ENCODE measurements at places on chromosomes 3 and 15.

- H3K36me3 ChIP-seq = no peaks in the 10 kb centered on the region
- no peak overlapping the region for H3K27ac ChIP-seq
- H3K27me3 ChIP-seq = no peaks in the 10 kb centered on the region
- no peaks in the 10 kb centered on the region for H3K4me1 ChIP-seq
These were observed 17.0 kb downstream of the TM4SF18 start for GRCh38 chr3:149316437-149316836.

DNA sequence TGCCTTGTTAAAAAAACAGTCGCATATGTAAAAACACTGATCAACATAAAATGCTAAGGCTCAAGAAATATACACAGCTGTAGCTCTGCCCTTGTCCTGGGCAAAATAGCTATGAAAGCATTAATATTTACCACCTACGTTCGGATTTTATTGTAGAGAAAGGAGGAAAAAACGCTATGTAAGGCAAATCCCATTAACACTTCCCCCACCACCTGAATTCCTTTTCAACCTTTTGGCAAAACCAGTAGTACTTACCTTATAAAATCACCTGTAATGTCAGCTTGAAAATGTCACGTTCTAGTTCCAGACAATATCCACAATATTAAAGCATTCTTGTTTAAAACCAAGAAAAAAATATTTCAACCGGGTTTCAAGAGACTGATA is 3.6 kb downstream of the TRA2B start:
- peak overlapping the region; percentile 96 for H3K4me3 ChIP-seq
- H3K27ac ChIP-seq = no peak overlapping the region
- H3K36me3 ChIP-seq = peaks cover 20% of the 10 kb centered on the region
- no peaks in the 10 kb centered on the region for H3K27me3 ChIP-seq
- H3K4me1 ChIP-seq = peaks cover 19% of the 10 kb centered on the region
- DNase-seq = no peak

DNA sequence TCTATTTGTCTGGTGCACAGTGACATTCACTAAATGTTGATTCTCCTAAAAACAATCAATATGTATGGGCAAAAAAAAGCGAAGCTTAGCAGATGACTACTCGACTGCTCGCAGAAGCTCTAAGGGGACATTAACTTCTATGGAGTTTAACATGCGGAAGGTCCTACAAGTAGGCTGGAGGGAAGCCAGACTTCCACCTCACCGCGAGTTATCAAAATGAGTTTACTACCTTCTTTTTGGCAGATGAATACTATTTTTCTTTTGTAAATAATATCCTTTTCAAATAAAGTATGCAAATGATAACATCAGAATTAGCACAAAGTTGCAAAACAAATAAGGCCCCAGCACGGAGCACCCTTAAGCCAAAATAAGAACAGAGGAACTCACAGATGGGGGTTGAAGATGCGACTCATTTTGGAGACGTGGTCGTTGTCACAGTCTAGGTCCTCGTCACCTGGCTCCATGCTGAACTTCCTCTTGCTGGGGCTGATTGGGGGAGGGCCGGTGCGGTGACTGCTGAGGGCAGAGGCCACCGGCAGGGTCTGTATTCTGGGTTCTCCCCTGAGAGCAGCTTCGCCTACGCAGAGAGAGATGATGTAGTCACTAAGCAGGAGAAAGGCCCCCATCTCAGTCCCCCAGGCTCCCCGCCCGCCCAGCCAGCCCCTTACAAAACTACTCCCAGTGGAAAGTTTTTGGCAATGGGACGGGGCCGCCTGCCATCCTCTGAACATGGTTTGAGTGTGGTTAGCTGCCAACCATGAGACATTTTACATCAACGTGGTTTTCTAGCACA is 42.1 kb downstream of the VGLL4 start:
- H3K27me3 ChIP-seq = no peaks in the 10 kb centered on the region
- peaks cover 29% of the 10 kb centered on the region for H3K36me3 ChIP-seq
- H3K27ac ChIP-seq = no peak overlapping the region
- DNase-seq = no peak

DNA sequence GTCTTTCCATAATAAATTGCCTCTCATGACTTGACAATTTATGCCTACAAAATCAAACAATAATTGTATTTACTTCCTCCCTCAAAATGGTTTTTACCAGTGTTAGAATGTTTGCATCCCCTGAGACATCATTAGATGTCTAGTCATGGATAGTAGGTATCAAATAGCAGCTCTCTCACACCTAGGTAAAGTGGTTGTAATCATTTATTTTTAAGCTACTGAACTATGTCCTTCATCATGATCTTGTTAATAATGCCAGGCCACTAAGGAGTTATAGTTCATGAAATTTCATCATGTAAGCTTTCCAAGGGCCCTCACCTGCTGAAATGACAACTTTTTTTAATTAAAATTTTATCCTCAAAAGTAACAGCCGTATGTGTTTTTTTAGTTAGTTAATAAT is 134.1 kb downstream of the ARPP21 start:
- no peaks in the 10 kb centered on the region for H3K36me3 ChIP-seq
- no peak overlapping the region for H3K27ac ChIP-seq
- H3K27me3 ChIP-seq = no peaks in the 10 kb centered on the region
- no peak for DNase-seq
- H3K4me3 ChIP-seq = no peak overlapping the region

GRCh38 chr15:48449734-48450133 is 118.5 kb downstream of the DUT start:
- H3K27me3 ChIP-seq = no peaks in the 10 kb centered on the region
- H3K4me3 ChIP-seq = no peak overlapping the region
- H3K36me3 ChIP-seq = no peaks in the 10 kb centered on the region
- no peak overlapping the region for H3K27ac ChIP-seq

DNA sequence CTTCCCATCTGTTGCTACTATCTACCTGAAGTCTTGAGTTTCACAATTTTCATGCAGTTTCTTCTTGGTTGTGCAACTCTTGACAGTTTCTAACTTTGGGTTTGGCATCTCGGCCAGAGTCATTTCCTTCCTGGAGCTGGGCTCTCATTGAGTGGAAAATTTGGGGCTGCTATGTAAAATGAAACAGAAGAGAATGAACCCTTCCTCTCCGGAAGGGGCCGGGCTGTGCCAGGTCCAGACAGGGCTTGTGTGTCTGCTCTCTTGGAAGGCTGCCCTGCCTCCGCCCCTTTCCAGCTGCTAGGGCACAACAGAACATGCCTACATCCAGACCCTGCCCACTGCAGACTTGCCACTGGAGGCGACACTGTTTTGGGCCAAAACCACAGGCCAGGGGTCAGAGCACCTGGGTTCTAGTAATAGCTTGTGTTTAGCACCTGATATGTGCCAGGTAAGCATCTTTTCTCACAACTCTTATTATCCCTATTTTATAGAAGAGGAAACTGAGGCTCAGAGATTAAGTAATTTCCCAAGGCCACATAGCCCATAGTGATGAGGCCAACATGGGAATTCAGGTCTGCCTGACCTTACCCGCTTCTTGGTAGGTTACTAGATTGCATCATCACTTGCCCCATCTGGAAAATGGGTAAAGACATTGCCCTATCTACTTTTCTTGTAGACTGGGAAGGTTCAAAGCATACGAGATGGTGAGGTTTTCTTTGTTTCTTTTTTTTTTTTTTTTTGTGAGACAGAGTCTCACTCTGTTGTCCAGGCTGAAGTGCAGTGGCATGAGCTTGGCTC is 25.0 kb downstream of the IRAK2 start:
- no peak overlapping the region for H3K4me3 ChIP-seq
- DNase-seq = peak; percentile 64
- H3K36me3 ChIP-seq = no peaks in the 10 kb centered on the region

GRCh38 chr3:187972454-187972853 is 181.5 kb upstream of the LPP start:
- peaks cover 28% of the 10 kb centered on the region for H3K4me1 ChIP-seq
- H3K27ac ChIP-seq = no peak overlapping the region
- H3K4me3 ChIP-seq = no peak overlapping the region
- no peak for DNase-seq

- no peaks in the 10 kb centered on the region for H3K27me3 ChIP-seq
- no peak overlapping the region for H3K27ac ChIP-seq
- H3K4me3 ChIP-seq = no peak overlapping the region
- DNase-seq = no peak
These were observed 15.4 kb downstream of the TGM5 start for GRCh38 chr15:43251185-43251870.

DNA sequence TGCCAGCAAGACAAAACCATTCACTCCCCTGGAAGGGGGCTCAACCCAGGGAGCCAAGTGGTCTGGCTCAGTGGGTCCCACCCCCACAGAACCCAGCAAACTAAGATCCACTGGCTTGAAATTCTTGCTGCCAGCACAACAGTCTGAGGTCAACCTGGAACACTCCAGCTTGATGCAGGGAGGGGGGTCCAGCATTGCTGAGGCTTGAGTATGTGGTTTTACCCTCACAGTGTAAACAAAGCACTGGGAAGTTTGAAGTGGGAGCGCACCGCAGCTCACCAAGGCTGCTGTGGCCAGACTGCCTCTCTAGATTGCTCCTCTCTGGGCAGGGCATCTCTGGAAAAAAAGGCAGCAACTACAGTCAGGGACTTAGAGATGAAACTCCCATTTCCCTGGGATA is 81.7 kb downstream of the MSL2 start:
- H3K4me1 ChIP-seq = no peaks in the 10 kb centered on the region
- no peak overlapping the region for H3K27ac ChIP-seq
- no peaks in the 10 kb centered on the region for H3K36me3 ChIP-seq

All from CD4-positive, alpha-beta T cell (primary cell).